Mesenteric fat pad (tissue), 1 donor: ENCODE measurements at places on chromosomes 11 and 22.

DNA sequence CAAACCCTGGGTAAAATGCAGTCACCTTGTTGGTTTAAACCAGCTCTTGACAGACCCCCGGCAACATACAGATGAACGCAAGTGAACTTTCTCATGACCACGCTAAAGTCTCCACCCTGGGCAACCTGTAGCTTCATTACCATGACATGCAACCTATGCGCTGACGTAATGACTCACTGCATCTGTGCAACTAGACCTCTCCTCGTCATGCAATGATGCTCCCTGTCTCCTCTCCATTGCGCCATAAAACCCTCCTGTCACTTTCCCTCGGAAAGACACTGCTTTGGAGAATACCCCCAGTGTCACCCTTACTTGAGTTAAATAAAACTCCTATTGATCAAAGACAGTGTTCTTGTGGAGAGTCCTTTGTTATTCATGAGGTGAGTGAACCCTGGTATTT, 52.5 kb downstream of the RCN1 start:
- no peak for DNase-seq

DNA sequence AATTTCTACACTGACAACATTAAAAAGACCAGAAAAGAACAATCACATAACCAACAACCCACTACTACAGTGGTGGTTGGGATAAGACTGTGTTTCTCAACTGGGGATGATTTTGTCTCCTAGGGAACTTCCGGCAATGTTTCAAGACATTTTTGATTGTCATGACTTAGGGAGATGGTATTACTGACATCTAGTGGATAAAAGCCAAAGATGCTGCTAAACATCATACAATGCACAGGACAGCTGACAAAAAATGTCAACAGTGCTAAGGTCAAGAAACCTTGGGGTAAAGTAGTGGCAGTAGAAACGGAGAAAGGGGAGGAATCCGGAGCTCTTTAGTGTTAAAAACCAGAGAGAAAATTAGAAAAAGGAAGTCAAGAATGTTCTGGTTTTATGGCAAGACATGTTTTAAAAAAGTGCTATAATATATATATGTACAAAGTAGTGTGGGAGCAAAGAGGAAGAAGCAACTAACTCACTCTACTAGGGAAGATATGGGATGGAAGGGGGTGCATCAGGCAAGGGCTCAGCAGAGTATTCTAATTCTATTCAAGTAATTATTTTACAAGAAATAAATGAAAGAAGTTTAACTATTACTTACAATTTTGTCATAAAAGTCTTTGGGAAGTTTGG, 37.2 kb downstream of the CKAP5 start:
- DNase-seq: no peak

- no peak for DNase-seq
Measured at GRCh38 chr22:27198518-27199035, 541.2 kb downstream of the MIAT start.

- no peak for DNase-seq
Measured at GRCh38 chr11:126339863-126340434, 15.5 kb upstream of the ST3GAL4 start.

DNA sequence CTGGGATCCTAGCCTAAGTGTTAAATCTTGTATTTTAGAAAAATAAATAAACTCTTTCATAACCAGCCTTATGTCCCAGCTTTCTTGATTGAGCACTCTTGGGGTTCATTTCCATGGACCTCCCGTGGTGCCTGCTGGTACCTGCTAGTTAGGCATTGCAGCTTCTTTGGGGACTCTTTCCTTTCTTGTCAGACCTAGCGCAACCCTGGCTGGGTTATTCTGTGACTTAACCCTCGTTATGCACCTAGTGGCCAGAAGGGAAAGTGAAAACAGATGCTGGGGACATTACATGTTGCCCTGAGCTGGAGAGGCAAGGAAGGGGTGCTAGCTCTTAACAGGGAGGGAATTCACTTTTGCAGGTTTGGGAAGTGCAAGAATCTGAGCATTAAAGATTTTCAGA, 46.8 kb downstream of the APIP start:
- no peak for DNase-seq

DNA sequence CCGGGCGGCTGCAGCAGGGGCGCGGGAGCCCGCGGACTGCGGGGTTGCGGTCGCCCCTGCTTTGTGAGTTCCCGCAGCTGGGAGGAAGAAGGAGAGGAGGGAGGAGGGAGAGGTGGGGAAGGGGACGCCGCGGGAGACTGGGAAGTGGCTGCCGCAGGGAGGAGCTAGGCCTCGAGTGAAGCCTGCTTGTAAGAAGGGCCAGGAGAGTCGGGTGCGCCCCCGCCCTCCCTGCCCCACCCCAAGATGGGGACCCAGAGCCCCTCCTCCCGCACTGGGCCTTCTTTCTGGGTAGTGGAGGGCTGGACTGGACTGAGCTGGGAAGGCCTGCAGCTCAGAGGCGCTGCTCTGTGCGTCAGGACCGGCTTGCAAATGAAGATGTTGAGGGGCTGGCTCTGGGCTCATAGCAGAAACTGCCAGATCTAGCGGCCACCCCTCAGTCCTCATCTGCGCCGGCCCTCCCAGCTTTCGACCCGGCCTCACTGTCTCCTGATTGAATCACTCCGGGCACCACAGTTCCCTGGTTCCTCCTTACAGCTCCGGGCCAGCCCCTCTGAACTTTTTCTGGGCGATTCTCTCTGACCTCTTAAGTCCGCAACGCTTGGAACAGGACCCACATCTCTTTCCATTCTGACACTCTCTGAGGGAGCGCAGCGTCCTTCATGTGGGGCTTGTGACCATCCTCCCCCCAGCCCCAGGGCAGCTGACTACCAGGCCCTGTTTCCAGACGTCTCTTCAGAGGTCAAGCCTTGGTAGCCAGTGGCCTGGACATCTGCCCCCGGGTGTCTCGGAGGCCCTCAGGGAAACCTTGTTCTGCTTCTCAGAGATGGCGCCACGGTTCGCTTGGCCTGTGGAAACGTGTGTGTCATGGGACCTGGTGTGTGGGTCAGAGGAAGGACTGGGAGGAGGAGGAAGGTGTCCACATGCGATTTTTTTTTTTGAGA, 21.9 kb downstream of the SERPINH1 start:
- no peak for DNase-seq

DNA sequence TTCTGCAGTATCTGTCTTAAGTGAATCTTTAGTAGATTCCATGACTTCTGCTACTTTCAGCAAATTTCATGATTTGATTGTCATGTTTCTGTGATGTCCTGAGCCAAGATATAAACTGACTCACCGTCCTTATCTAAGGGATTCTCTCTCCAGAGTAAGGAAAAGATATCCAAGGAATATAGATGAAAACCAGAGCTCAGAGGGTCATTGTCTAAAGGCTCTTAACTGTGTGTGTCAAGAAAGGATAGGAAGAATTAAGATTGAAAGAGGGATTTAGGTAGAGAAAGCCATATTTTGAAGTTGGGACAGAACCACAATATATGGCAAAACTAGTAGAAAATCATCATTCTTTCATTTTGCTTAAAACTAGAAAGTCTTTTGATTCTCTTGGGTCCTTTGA, 50.7 kb downstream of the PPME1 start:
- DNase-seq: no peak

- DNase-seq: no peak
Measured at GRCh38 chr11:35106595-35106994, 32.4 kb upstream of the CD44 start.

- DNase-seq: no peak
Measured at GRCh38 chr11:99893811-99894210, 793.3 kb upstream of the ARHGAP42 start.
